ENCODE measurements at places on chromosomes 3 and 15. TPM values are rescaled to one million over a fixed set of nuclear protein-coding genes. Genes with fewer than 3 reads are reported as not detected.

Gene WDR6
- 177 TPM for polyA plus RNA-seq

Gene PLA2G4E
- polyA plus RNA-seq = not detected

Gene NIT2
- polyA plus RNA-seq = 131 TPM

Gene RPN1
- polyA plus RNA-seq = 232 TPM

Gene FBXW12
- polyA plus RNA-seq = 0.50 TPM

Gene TMEM39A
- 50.4 TPM for polyA plus RNA-seq
